ENCODE measurements at places on chromosomes 1 and 21.

GRCh38 chr21:37075214-37075770 is 2.2 kb downstream of the TTC3 start:
- DNase-seq: no peak

DNA sequence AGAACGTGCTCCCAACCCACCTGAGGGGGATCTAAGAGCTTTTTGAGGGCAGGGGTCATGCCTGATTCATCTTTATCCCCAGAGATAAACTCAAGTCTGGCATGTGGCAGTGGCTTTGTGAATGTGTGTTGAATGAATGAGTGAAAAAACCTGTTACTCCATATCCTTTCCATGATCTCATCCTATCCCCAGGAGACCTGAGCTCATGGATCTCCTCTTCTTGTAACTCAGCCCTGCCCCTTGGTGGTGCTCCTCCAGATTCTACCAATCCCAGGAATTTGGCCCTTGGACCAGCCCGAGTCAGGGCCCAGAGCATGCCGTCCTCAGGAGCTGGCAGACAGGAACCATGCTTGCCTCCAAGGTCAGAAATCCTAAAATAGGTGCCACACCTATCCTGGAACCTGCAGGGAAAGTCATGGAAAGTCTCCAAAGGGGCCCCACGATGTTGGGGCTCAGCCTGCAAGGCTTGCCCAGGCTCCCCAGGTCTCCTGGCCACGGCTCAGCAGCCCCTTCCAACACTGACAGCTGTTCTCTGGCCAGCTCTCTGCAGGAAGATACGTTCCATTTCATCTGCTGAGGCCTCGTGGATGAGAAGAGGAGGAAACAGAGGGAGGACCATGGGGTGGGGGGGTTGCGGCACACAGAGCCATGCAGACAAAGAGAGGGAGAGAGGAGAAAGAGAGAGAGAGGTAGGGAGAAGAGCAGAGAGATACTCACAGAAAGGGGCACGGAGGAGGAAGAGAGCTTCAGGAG is 214.6 kb downstream of the TRABD2B start:
- no peak for DNase-seq

DNA sequence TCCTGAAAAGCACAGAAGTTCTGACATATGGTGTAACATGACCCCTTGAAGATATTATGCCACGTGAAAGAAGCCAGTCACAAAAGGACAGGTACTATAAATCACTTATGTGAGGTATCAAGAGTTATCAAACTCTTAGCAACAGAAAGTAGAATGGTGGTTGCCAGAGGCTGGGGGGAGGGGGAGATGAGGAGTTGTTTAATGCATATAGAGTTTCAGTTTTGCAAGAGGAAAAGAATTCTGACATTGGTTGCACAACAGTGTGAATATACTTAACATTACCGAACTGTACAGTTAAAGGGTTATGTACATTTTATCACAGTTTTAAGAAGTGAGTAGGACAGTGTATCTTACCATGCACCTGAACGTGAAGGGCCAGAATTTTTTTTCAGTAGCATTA is 80.0 kb downstream of the USP25 start:
- DNase-seq: no peak

DNA sequence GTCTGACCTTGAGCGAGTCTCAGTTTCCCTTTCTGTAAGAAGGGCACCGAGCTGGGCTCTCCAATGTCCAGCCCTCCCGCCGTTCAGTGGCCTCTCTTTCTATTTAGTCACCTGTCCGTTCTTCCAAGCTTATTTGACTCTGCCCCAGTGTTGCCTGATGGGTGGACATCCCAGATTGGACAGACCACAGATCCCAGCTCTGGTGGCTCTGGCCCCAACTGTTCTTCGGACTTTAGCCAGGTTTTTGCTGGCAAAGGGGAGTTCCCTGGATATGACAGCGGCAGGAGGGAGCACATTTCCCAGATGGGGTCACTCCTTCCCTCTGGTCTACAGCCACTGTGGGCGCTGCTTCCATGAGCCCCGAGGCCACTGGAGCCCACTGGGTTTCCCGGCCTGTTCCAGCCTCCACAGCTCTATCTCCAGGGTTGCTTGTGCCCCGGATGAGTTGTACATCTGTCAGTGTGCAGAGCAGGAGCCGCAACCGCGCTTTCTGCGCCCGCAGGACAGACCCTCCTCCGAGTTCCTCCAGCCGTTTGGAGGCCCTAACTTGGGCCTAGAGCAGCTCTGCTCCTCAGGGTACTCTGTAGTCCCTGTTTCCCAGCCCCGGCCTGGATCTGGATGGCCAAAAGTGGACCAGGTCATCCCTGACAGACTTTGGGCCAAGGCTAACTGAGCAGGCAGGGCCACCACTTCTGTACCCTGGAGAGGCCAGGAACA is 3.8 kb downstream of the DMBX1 start:
- DNase-seq: no peak

DNA sequence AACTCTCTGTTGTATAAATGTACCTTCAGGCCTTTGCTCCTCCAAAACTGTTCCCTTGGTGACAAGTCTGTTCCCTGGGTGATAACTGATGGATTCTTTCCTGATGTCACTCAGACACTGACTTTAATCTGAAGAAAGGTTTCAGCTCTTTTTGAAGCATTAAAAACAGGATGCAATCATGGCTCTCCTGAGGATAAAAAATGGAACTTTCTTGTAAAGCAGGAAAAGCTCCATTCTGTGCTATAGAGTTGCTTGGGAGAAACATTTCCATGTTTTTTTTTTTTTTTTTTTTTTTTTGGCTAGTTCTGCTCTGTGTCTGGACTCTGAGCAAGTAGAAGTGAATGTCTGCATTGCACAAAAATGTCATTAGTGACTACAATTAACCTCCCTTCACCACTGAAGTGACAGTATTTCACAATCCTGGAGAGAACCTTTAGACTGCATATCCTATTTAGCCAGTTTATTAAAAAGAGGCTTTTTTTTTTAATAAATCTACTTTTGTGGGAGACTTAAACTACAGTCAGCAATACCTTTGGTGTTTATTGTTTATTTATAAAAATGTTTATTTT is 101.7 kb upstream of the PRMT6 start:
- DNase-seq: no peak

GRCh38 chr1:177411381-177411780 is 240.6 kb downstream of the BRINP2 start:
- DNase-seq: no peak

- DNase-seq: no peak
Observed at GRCh38 chr1:161492827-161493226, 12.4 kb upstream of the FCGR2A start.

- DNase-seq: no peak
Observed at GRCh38 chr1:226736908-226737818, 1.9 kb downstream of the ITPKB start.

DNA sequence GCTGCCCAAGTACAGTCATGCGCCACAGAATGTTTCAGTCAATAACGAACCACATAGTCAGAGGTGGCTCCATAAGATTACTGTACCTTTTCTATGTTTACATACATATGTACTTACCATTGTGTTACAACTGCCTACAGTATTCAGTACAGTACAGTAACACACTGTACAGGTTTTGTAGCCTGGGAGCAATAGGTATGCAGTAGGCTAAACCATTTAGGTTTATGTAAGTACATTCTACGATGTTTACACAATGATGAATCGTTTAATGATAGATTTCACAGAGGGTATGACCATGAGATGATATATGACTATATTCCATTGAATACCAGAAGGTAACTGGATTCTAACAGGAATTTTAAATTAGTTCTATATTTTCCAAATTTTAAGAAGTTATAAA is 10.5 kb downstream of the YY1AP1 start:
- DNase-seq: no peak

- DNase-seq: no peak
Observed at GRCh38 chr21:35457097-35457804, 408.1 kb upstream of the RUNX1 start.

DNA sequence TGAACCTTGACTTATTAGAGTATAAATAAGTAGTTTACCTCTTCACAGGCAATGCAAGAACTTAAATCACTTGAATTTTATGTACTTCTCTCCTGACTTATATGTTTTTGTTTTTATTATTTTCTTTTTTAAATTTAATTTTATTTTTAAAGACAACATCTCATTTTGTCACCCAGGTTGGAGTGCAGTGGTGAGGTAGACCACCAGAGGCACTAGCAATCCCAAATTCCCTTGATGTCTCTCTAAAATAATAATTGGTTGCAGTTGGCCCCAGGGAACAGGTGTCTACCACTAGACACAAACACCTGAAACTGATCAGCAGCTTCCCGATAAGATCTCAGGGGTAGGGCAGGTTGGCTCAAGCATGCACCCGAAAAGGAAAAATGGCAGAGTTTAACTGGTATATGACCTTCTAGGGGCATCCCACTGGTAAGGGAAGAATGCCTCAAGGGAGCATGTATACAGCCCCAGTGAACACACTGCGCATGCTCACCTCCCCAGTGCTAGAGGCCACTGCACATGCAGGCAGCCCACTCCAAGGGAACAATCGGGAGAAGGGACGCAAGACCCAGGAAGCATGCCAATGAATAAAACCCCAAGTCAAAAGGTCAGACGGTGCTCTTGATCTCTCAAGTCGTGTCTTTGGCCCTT is 14.6 kb downstream of the EXOC8 start:
- DNase-seq: no peak

- no peak for DNase-seq
Observed at GRCh38 chr1:87733386-87733785, 404.7 kb downstream of the LMO4 start.

DNA sequence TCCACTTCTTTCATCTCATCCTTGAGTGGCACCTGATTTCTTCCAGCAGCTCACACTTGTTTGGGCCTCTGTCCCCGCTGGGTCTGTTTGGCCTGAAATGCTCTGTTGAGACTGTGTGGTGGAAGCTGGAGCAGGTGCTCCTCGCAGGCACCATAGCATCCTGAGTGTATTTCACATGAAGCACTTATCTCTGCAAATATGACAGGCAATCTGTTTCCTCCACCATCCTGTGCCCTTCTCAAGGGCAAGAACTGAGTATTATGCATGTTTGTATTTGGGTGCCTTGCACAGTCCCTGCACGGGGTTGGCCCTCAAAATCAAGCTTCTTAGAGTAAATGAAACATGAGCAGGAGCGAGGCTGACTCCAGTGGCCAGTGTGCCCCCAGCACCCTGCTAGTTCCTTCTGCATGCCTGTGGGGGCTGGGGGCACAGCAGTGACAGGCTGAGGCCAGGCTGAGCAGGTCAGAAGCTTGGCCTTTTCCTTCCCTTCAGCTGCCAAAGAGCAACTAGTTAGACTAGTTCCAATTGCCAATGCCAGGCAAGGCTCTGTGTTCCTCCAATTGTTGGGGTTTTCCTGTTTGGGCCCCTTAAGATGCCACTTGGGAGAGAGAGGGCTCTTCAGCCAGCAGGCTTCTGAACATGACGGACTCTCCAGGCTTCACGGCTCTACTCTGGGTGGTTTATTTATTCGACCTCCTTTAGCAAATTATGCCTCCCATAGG is 129.6 kb upstream of the ATP1A1 start:
- DNase-seq: no peak

DNA sequence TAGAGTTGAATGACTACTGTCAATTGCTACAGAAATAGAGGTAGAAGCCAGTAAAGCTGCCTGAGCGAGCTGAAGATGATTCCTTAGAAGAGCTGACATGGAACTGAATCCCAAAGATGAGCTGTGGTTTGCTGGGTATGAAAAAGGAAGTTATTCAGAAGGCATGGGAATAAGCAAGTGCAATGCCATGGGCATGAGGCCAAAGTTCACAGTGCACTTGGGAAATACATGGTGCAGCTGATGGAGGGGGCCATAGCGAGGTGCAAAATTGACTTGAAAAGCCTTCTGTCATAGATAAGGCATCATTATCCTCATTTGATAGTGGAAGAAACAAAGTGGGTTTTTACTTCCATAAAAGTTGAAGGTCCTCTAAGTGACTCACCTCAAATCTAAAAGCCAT is 88.6 kb downstream of the NEK7 start:
- no peak for DNase-seq

DNA sequence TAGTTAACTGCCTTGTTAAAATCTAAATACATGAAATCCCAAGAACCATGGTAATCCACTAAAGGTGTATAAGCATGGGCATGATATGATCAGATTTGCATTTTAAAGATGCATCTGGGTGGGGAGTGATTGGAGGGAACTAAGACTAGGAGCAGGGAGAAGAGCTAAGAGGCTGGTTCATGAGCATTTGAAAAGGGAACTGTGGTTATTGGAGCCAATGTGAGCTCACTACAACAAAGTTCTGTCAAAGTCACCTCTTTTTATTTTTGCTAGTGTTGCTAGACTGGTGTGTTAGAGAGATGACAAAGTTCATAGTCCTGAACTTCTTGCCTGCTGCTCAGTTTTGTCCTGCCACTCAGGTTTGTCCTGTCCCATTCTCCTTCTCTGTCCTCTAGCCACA is 67.1 kb upstream of the LRRC8D start:
- DNase-seq: no peak

DNA sequence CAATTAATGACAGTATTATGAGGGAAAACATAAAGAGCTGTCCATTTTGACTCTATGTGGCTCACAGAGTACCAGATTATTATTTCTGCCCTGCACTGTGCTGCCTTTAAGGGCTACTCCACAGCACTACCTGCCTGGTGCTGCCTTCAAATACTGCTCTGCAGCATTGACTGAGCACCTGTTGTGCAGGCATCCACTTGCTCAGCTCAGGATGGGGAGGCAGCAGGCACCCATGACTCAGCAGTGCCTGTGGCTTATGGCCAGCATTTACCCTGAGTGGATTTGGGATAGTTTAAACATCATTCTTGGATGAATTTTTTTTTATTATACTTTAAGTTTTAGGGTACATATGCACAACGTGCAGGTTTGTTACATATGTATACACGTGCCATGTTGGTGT is 953 bp upstream of the KPRP start:
- no peak for DNase-seq

- DNase-seq: no peak
Observed at GRCh38 chr21:32539378-32539777, 45.9 kb downstream of the TCP10L start.

DNA sequence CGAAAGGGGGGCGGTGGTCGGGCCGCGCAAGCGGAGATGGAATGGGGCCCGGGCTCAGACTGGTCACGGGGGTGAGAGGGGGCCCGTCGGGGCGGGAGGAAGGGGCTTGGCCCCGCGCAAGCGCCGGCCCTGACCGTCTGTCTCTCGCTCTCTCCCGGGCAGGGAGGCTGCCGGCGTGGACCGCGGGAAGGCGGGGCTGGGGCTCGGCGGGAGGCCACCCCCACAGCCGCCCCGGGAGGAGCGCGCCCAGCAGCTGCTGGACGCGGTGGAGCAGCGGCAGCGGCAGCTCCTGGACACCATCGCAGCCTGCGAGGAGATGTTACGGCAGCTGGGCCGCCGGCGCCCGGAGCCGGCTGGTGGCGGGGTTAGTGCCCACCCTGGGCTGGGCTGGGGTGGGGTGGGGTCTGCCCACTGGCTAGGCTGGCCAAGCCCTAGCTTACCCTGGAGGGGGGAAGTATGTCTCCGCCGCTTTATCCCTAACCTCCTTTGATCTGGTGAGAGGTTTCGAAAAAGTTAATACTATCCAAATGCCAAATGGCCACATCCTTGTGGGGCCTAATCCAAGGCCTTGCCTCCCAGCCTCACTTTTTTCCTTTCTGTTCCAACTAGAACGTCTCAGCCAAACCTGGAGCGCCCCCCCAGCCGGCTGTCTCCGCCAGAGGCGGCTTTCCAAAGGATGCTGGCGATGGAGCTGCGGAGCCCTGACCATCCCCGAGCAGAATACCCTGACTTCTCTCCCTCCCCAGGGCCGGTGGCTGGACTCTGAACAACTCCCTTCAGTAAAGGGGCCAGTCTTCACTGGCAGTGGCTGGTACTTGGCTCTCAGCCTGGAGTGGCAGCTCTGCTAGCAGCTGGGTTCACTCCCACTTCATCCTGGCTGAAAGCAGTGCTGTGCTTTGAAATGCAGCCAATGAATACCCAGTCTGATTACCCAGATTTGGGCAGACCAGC is 636 bp upstream of the YRDC start:
- peak; percentile 34 for DNase-seq

Data from stimulated activated CD4-positive, alpha-beta T cell treated with anti-CD3 and anti-CD28 coated beads, Interleukin-4, amount 100 ng/mL, for 48 hours (primary cell).